ENCODE measurements at places on chromosomes 11 and 22.

- DNase-seq = no peak
Measured at GRCh38 chr22:29396126-29396525, 7.8 kb upstream of the AP1B1 start.

GRCh38 chr11:33656768-33657167 lies 43.9 kb downstream of the C11orf91 start:
- no peak for DNase-seq

GRCh38 chr22:18024276-18024939 lies at the start of gene MICAL3:
MICAL3 (minus strand) TSS chr22:18024561; CDS start chr22:17906812, 117,749 bp downstream.
- no peak for DNase-seq

DNA sequence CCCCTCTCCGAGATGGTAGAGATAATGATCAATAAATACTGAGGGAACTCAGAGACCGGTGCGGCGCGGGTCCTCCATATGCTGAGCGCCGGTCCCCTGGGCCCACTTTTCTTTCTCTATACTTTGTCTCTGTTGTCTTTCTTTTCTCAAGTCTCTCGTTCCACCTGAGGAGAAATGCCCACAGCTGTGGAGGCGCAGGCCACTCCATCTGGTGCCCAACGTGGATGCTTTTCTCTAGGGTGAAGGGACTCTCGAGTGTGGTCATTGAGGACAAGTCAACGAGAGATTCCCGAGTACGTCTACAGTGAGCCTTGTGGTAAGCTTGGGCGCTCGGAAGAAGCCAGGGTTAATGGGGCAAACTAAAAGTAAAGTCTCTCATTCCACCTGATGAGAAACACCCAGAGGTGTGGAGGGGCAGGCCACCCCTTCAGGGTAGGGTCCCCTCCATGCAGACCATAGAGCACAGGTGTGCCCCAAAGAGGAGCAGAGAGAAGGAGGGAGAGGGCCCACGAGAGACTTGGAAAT lies 43.2 kb downstream of the IGLL1 start:
- DNase-seq = no peak

All from esophagus squamous epithelium (tissue), 5 donors.